Muscle of leg (tissue), 16 donors: ENCODE measurements at places on chromosomes 1 and 21. TPM values are rescaled to one million over a fixed set of nuclear protein-coding genes. Genes with fewer than 3 reads are reported as not detected.
A peak's percentile ranks its signal among the peaks of the same experiment; 100 is the strongest.

DNA sequence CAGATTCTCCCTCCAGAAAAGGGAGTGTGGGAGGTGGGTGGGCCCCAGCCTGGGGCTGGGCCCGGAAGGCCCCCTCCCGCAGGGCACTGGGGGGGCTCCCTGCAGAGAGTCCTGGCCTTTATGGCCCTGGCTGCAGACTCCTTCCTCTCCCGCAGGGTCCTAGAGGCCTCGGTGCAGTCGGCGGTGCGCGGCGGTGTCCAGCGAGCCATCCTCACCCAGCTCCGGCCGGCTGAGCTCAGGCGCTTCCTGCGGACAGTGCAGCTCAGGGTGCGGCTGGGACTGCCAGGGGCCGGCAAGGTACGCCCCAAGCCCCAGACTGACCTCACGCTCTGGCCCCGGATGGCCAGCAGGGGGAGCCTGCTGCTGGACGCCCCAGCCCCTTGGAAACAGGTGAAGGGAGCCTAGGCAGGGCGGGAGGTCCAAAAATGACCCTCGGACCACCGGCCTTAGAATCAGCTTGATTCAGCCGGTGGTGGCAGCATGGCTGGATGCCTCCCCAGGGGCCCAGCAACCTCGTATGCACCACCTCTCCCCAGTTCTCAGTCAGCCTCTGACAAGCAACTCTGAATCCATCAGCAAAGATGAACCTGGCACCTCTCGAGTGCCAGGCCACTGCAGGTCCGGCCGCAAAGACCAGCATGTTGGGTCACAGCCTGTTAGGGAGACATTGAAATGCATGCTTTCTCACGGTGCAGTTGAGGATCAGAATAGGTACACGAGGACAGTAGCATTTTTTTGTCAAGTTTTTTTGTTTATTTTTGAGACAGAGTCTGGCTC lies 20.6 kb downstream of the MTHFR start:
- H3K36me3 ChIP-seq = peaks cover 18% of the 10 kb centered on the region
- H3K4me1 ChIP-seq = peaks cover 58% of the 10 kb centered on the region
- peak overlapping the region; percentile 28 for H3K4me3 ChIP-seq
- peak; percentile 67 for DNase-seq
- peak overlapping the region; percentile 13 for H3K27ac ChIP-seq
- no peaks in the 10 kb centered on the region for H3K27me3 ChIP-seq

DNA sequence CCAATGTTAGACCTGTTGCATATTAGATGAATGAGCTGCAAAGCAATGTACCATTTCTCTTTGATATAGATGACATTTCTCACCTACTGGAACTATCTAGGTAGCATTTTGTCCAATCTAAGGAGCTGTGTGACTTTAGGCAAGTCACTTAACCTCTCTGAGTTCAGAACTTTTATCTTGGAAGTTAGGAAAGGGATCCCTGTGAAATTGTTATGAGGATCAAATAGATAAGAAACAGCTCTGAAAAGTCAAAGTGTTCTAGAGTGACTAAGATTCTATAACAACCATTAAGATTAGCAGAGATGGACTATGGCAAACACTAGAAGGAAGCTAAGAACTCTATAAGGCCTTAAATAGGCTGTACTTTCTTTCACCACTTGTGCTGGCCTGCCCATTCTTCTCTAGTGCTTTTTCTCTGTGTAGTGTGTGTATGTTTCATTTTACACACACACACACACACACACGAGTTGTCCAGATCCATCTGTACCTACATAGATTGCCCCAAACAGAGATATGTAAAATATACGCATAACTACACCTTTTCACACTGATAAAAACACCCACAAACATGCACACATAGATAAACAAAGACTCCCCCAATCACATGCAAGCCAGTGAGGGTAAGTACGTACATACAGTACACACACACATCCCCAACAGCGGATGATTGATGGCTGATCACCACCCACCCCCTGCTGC lies 19.4 kb upstream of the LRRN2 start:
- no peaks in the 10 kb centered on the region for H3K36me3 ChIP-seq
- H3K27ac ChIP-seq = no peak overlapping the region
- no peak for DNase-seq
- peaks cover 6% of the 10 kb centered on the region for H3K27me3 ChIP-seq
- H3K4me1 ChIP-seq = peaks cover 7% of the 10 kb centered on the region

DNA sequence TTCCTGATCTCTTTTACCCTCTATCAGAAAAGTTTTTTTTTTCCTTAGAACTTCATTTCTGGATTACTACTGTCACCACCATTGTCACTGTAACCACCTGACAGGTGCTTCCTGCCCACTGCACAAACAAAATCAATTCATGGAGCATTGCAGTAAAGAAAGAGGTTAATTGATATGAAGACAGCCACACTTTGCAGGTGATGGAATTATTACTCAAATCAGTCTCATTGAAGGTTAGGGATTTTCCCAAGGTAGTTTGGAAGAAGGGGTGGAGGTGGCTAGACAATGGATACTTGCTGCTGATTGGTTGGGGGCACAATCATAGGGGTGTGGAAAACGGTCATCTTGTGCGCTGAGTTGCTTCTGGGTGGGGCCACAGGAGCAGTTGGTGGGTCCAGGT lies 230.8 kb upstream of the CACYBP start:
- no peak for DNase-seq
- no peaks in the 10 kb centered on the region for H3K36me3 ChIP-seq
- no peak overlapping the region for H3K27ac ChIP-seq
- no peaks in the 10 kb centered on the region for H3K4me1 ChIP-seq
- no peak overlapping the region for H3K4me3 ChIP-seq

- H3K4me3 ChIP-seq = no peak overlapping the region
- H3K27ac ChIP-seq = no peak overlapping the region
- H3K27me3 ChIP-seq = no peaks in the 10 kb centered on the region
- no peak for DNase-seq
- no peaks in the 10 kb centered on the region for H3K36me3 ChIP-seq
These were observed 154.2 kb upstream of the ZNHIT6 start for GRCh38 chr1:85862456-85862855.

DNA sequence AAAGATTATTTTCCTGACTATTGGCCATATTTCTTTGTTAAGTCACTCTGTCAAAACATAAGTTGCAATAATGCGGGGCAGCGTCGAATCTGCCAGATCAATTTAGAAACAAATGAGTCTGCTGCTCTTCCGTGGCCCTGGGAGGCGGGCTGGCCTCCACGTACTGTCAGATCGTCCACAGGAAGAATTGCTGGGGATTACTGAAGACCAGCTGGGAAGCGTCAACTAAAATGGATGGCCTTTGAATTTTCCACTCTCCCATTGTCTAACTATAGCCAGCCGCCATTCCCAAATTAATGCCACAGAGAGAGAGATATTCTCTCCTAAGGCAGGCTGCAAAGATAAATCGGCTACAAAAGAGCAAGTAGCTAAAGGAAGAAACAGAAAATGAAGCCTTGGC lies 560.2 kb downstream of the SMYD3 start:
- no peak overlapping the region for H3K27ac ChIP-seq
- no peaks in the 10 kb centered on the region for H3K4me1 ChIP-seq
- H3K4me3 ChIP-seq = no peak overlapping the region

DNA sequence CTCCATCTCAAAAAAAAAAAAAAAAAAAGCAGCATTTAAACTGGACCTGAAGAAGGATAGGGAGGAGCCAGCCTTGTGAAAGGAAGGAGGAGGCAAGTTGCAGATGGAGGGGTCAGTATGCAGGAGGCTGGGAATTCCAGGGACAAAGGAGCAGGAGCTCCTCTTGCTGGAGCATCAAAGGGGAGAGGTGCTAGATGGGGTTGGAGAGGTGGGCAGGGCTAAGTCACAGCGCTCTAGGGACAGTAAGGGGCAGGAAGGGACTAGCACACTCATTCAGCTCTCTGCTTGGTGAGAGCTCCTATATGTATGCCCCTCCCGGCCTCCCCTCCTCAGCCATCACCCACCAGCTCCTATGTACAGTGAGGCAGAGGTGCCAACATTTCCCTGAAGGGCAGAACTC lies 26.8 kb downstream of the MAP7D1 start:
- no peak overlapping the region for H3K27ac ChIP-seq
- peaks cover 9% of the 10 kb centered on the region for H3K4me1 ChIP-seq
- peaks cover 43% of the 10 kb centered on the region for H3K36me3 ChIP-seq
- no peak for DNase-seq
- no peak overlapping the region for H3K4me3 ChIP-seq

The OR2G6 gene
- not detected for total RNA-seq
